ENCODE measurements at places on chromosomes 12 and 14.

DNA sequence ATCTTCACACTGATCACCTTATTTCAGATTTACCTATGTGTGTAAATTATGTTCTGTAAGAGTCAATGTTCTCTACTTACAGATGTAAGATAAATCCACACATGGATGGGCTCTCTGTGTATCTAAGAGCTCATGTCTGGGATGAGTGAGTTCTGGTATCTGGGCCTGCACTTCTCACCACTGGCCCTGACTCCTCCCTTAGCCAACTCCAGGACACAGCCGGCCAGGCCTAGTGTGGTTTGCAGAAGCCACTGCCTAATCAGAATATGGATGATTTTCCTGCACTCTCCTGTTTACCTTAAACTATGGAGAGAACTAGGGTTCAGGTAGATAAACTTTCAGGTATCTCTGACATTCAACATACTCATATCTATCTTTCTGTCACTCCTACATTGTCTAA lies 1284.8 kb downstream of the TMEM121 start:
- no peak for DNase-seq

DNA sequence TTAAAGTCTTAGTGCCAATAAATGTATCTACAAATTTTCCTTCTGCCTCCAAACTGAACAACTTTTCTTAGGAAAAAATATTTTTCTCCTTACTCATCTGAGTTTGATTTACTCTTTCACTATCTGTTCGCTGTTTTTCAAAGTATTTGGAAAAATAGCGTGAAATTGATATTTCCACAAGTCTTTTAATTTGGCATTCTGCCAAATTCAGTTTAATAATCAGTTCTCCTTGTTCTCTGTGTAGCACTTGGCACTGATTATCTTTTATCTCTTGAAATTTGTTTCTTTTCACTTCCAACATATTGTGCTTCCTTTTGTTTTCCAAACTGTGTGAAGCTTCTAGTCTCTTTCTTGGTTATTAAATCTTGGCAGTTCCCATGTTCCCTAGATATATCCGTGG lies 559.8 kb downstream of the RPL10L start:
- DNase-seq, result no peak

DNA sequence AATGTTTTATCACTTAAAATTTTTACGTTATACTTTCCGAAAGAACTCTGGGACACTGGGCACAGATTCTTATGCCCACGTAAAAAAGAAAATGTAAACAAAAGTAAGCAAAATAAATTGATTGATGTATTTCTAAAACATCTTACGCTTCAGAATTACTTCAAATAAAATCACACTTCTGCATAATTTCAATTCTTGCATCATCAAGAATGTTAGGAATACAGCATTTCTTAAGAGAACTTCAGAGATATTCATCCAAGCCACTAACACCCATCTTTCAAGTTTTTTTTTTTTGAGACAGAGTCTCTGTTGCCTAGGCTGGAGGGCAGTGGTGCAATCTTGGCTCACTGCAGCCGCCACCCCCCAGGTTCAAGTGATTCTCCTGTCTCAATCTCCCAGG lies 180.6 kb downstream of the MED13L start:
- DNase-seq, result no peak

- no peak for DNase-seq
Observed at GRCh38 chr12:67419810-67420209, 150.7 kb downstream of the CAND1 start.

- no peak for DNase-seq
Observed at GRCh38 chr14:96844857-96845570, 47.8 kb downstream of the VRK1 start.

DNA sequence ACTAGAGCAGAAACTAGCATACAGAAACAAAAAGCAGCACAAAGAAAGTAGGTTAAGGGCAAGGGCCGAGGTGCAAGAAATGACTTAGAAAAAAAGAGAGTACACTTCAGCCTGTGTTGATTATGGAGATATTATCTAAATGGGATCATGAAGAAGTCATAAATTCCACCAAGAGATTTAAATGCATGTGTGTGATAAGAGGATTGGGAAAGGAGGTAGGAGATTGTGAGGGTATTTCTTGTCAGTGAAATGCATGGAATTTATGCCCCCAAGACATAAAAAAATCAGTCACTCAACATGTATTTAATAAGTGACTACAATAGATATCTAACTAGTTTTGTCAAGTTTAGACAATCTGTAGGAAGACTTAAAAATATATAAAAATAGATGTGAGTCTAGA lies 976.2 kb upstream of the LRFN5 start:
- DNase-seq, result no peak

DNA sequence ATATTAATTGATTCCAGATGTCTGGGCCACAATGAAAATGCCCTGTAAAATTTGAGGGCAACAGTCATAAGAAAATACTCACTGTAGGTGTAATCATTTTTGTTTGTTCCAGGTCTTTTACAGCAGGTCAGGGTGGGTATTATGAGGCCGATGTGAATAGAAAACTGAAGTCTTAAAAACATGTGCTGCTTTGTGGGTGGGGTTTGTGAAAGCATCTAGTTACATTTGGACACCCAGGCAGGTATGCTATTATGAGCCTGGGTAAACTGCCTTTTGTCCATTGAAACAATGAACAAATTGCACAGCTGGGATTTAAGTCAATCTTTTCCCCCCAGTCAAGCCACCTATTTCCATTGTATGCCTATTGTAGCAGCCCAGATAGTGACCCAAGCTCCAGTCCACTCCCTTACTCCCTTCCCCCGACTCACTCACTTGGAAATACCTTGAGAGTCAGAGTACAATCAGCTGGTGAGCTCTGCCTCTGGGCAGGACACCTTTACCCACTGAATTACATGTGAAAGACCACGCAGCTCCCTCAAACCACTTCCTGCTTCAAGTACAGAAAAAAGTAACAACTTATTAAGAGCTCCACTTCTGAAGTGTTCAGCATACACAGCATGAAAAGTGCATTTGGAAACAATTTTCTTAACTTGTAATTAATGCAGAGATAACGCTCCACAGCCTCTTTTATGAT lies 1.8 kb downstream of the IGF1 start:
- peak; percentile 9 for DNase-seq

DNA sequence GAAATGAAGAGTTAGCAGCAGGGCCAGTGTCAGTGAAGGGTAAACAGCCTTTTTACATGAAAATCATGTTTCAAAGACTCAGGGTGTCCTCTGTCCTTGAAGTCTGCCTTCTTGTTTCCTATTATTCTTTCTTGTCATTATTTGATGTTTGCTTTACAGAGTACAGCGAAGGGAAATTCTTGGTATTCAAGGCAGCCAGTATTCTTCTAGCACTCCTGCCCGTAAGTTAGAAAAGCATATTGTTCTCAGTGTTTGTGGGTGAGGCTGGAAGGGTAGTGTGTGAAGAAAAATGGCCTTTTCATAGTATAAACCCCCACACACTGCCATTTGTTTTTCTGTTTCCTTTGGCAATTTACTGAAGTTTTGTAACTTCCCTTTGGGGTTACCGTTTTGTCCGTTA lies 217.3 kb upstream of the NAV3 start:
- DNase-seq, result no peak

DNA sequence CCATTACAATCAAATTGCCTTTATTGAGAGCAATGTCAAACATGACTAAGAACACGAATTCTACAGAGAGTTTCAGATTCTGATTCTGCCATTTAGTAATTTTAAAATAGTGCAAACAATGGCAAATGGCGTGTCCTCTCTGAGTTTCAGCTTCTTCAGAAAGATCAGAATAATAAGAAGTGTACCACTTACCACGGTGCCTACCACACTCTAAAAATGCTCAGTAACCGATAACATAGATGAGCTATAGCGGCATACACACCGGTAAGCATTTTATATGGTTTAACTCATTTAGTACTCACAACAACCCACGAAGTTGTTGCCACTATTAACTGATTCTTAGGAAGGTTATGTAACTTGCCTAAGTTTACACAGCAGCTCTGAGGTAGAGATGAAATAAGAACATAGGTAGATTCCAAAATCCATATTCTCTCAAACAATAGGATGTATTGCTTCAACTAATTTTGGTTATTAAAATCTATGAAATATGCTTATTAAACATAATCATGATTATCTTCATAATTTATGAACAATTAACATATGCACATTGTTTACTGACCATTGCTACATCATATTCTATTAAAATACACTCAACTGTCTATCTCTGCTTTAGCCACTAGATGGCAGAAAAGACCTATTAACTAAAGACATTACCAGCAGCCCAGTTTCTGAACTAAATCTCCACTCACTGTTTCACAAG lies 38.3 kb downstream of the SLC6A15 start:
- no peak for DNase-seq

GRCh38 chr14:24066496-24067132 lies 4.7 kb upstream of the CPNE6 start:
- no peak for DNase-seq

DNA sequence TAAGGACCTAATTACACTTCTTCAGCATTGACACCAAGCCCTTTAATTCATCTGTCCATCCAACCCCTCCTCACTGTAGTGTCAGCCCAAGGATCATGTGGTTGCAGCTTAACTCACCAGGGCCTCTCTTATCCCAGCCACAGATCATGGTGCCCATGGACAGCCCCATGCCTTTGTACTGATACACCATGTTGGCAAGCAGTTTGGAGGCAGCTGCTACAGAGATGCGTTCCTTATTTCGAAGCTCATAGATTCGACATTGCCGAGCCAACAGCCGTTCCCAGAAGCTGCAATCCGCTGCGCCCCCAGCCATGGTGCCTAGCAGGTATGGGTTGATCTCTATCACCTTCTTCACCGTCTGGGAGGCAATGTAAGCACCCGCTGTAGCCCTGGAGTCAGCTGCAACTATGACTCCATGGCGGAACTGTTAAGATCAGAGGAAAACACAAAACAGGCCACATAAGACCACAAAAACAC lies 1.4 kb downstream of the PSMB5 start:
- no peak for DNase-seq

Data from CD4-positive, alpha-beta T cell treated with Interferon gamma for 1 hour (primary cell).